ENCODE measurements at places on chromosomes 2 and 18.

- no peak for DNase-seq
Measured at GRCh38 chr18:2545155-2545554, 26.1 kb downstream of the METTL4 start.

DNA sequence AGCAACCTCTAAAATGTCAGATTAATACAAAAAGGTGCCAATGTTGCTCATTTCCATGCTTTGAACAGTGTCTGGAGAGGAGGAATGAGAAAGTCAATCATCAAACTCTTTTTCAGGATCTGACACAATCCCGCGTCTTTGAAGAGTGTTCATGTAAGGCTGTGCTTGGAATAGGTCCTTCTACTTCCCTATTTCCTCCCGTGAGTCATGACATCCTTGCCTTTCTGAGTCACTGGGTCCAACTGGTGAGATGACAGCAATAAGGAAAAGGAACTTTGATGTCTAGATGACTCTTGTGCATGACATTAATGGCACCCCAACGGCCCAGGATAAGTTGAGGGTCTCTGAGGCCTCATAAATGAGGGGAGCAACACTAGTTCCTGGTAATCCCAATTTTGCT lies 109.0 kb upstream of the CELF4 start:
- no peak for DNase-seq

DNA sequence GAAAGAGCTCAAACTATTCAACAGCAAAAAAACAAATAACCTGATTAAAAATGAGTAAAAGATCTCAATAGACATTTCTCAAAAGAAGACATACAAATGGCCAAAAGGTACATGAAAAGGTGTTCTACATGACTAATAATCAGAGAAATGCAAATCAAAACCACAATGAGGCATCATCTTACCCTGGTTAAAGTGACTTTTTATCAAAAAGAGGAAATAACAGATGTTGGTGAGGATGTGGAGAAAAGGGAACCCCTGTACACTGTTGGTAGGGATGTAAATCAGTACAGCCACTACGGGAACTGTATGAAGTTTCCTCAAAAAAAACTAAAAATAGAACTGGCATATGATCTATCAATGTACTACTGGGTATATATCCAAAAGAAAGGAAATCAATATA lies 39.8 kb upstream of the TMEM163 start:
- peak; percentile 59 for DNase-seq

- no peak for DNase-seq
Measured at GRCh38 chr18:12460874-12461273, 53.1 kb downstream of the PRELID3A start.

GRCh38 chr2:202031246-202031951 lies 2.3 kb upstream of the FZD7 start:
- DNase-seq = no peak

DNA sequence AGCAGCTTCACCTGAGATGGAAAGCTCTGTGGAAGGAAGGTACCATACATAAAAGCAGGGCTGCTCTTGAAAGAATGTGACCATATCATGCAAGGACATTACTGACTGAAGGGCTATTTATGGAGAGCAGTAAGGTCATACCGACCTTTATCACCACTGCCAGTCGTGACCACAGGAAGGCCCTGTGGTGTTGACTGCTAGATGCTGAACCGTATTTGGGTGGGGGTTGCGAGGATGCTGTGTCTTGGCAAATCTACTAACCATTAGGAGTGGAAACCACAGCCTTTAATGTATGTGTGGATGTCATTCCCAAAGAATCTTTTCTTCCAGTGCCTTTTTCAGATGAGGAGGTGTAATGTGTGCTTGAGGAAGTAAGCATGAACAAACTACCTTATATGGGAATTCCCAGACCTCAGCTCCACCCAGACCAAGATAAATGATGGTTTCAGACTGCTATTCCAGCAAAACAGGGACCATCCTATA lies 60.8 kb downstream of the LIMS1 start:
- no peak for DNase-seq

- peak; percentile 26 for DNase-seq
Measured at GRCh38 chr18:617970-618504, 21.2 kb downstream of the CLUL1 start.

GRCh38 chr2:86338778-86339295 lies 1.4 kb upstream of the REEP1 start:
- no peak for DNase-seq

DNA sequence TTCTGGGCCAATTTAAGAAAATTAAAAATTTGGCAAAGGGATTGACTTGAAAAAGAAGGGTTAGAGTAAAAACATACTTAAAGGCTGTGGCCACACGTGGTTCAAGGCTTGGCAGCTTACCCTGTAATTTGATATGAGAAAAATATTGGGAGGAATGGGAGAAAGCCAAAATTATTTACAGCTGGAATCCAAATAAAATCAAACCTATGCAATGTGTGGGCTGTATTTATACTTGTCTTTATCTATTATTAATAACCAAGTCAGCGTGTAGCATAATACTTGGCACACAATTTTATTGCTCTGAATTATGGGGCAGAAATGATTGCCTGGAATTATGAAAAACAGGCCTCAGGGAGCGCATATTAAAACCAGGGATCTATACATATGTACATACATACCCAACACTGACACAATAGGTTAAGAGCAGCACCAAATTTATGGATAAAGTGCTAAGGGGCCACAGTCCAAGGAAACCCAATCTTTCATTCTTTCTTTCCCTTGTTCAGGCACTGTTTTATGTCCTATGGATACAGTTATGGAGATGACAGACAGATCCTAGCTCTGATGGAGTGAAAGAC lies 35.6 kb downstream of the FAM124B start:
- DNase-seq = no peak

- DNase-seq = no peak
Measured at GRCh38 chr2:138942466-138942865, 162.3 kb upstream of the NXPH2 start.

DNA sequence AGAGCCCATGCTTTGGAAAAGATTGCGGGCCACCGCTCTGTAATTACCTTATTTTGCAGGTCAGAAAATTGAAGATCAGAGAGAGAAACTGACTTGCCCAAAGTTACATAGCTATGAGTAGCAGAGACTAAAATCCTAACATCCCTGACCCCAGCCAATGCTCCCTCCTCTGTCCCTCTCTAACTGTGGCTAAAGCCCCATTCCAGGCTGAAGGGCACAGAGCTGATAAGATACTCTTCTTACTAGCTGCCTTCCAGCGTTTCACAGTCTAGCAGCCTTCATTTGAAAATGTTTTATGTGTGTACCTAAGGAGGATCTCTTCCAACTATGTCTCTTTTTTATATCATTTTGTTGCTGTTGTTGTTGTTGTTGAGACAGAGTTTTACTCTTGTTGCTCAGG lies 81.4 kb upstream of the LRATD1 start:
- DNase-seq = no peak

DNA sequence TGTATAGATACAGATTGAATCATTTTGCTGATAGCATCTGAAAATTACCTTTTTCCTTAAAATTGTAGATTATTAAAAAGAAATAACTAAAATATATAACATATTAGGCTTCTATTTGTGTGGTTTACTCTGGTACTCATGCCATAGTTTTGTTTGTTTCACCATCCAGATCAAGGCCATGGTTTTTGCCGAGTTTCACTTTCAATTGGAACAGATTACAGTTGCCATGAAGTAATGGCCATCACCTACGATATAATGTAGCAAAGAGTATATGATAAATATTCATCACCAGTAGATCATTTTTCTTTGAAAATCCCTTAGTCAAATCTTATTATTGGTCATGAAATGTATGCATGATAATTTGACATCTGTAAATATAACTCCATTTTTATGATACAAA lies 11.9 kb upstream of the DNAH7 start:
- DNase-seq = no peak

GRCh38 chr2:198499539-198499938 lies 695.1 kb downstream of the PLCL1 start:
- DNase-seq = no peak

- DNase-seq = no peak
Measured at GRCh38 chr2:391696-392095, 103.8 kb upstream of the ALKAL2 start.

GRCh38 chr18:7908681-7909299 lies 341.7 kb downstream of the PTPRM start:
- DNase-seq = no peak

DNA sequence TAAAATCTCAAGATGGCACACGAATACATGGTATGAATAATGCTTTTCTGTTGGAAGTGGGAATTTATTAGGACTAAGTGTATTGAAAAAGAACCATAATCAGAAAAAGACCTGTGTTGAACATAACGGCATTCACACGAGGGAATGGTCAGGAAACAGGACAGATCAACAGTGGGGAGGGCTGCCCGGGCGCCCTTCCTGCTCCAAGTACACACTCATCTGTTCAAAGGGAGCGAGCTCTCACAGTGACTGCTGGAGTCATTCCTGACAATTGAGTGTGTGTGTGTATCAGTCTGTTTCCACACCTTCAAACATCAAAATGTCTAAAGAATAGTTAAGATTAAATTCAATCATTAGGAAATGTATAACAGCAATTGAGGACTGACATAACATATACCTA lies 167.2 kb downstream of the HDAC4 start:
- DNase-seq = no peak

DNA sequence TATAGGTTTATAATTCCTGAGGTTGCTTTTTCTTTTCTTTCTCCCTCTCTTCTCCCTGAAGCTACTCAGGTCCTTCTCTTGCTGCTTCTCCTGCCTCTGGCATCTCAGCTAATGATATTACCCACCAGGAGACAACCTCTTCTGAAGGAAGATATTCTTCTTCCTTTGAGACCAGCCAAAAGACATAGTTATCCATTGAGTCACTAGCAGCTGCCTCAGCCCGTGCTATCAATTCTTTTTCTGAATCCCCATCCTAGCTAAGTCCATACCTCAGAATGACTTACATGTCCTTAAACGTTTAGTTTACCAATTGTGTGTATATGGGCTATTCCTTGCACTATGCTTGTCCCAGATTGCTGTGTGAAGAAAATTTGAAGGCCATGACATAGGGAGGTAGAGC lies 25.0 kb upstream of the RNF103 start:
- no peak for DNase-seq

- no peak for DNase-seq
Measured at GRCh38 chr2:197934261-197934933, 130.0 kb downstream of the PLCL1 start.

DNA sequence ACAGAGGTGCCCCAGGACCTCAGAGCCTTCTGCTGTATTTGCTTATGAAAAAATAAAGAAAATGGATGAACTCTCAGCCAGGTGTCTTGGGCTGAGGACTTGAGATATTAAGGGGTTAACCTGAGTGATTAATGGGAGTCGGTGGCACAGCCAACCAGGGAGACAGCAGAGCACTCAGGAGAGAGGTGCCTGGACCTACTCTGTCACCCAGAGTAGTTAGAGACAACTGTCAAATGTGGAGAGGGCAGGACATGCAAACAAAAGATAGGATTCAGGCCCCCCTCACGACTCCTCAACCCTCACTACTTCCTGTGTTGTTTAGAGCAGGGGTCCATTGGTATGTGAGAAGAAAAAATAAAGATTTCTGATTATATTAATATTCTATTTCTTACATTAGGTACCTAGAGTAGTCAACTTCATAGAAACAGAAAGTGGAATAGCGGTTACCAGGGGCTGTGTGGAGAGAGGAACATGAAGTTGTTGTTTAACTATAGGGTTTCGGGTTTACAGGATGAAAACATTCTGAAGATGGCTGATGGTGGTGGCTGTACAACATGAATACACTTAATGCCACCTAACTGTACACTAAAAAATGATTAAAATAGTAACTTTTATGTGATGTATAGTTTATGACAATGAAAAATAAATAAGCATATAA lies 28.6 kb upstream of the CETN1 start:
- DNase-seq = no peak

DNA sequence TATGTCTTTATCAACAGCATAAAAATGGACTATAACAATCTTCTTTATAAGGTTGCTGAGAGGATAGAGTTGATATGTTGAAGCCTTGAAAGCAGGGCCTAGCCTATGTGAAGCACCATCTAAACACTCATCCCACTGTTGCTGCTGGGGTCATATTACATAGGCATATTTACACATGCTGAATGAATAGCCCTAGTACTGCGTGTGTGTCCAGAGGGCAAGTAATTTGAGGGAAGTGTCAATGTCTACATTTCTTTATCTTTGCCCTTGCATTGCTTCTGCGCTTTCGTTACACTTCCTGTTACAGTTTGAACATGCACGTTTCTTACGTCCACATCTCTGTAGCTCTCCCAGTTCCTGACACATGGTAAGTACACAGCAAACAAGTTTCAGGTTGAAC lies 280.3 kb upstream of the ATP5MC3 start:
- no peak for DNase-seq

DNA sequence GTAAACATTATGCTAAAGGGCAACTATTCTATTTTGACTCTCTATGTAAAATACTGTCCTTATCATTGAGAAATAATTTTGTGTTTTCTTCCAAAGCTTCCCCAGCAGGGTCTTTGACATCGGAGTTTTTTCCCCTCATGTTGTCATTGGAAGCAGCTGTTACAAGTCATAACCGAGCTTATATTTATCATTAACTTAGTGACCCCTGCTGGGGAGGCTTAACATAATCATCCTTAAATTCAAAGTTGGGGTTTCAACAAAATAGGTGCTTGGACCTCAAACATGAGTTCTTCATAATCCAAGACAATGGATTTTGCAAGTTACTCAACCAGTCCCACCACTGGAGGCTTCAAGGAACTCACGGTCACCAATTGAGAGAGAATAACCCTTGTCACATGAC lies 330.9 kb downstream of the DCC start:
- DNase-seq = no peak

GRCh38 chr2:52929412-52929811 lies 838.2 kb upstream of the CHAC2 start:
- no peak for DNase-seq

GRCh38 chr2:36060133-36060532 lies 295.4 kb upstream of the CRIM1 start:
- DNase-seq = no peak

DNA sequence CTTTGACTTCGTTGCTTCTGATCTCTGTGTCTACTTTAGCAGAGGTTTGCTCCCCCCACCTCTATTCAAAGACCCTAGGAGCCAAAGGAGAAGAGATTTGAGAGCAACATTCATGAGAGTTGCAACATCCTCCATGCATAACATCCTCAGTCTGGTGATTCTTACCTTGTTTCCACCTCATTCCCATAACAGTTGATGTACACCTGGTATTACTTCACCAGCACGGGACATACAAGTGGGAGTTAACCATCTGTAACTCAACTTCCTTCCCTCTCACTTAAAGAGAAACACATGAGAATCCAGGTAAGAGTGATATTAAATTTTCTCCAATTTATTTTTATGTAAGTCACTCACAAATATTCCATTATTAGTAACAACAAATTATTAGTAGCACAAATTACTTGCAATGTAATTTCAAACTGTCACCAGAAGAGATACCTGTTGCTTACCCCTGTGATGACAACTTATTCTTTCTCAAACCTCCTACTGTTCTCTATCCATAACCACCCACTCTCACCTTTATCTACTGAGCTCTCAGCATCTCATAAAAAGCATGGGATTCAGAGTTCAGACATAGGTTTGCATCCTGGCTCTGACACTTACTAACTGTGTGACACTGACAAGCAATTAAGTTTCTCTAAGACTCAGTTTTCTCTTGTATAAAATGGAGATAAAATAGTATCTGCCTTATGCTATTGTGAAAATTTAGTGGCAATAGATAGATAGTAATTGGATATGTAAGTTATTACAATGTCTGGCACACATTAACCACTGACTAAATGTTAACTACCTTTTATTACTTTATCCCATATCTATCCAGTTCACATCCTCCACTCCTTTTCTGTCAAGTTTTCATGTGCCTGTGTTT lies 184.6 kb upstream of the SRD5A2 start:
- no peak for DNase-seq

Measured in hematopoietic multipotent progenitor cell (in vitro differentiated cells).